T-cell (primary cell): ENCODE measurements at places on chromosomes 3 and 15.

- peak; percentile 83 for DNase-seq
These were observed 15.3 kb upstream of the ADIPOQ start for GRCh38 chr3:186826976-186827857.

GRCh38 chr3:98798820-98799219, 35.7 kb downstream of the ST3GAL6 start:
- DNase-seq: no peak

DNA sequence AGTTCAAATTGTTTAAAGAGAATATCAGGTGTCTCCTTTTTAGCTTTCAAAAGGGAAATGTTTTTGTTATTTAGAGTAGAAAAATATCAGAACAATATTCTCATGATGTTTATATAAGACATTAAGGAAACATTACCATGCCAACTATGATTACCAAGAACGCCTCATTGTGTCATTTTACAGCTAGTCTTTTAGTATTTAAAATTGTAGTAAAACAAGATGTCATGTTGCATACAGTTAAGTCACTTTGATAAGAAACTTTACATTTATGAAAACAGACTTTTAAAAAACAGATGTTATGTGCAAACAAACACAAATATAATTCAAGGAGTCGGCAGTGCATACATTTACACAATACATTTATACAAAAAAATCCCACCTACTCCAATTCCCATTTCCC, 4.4 kb downstream of the PLSCR4 start:
- DNase-seq: no peak

GRCh38 chr3:122515020-122515468, 305 bp upstream of the KPNA1 start:
- no peak for DNase-seq

DNA sequence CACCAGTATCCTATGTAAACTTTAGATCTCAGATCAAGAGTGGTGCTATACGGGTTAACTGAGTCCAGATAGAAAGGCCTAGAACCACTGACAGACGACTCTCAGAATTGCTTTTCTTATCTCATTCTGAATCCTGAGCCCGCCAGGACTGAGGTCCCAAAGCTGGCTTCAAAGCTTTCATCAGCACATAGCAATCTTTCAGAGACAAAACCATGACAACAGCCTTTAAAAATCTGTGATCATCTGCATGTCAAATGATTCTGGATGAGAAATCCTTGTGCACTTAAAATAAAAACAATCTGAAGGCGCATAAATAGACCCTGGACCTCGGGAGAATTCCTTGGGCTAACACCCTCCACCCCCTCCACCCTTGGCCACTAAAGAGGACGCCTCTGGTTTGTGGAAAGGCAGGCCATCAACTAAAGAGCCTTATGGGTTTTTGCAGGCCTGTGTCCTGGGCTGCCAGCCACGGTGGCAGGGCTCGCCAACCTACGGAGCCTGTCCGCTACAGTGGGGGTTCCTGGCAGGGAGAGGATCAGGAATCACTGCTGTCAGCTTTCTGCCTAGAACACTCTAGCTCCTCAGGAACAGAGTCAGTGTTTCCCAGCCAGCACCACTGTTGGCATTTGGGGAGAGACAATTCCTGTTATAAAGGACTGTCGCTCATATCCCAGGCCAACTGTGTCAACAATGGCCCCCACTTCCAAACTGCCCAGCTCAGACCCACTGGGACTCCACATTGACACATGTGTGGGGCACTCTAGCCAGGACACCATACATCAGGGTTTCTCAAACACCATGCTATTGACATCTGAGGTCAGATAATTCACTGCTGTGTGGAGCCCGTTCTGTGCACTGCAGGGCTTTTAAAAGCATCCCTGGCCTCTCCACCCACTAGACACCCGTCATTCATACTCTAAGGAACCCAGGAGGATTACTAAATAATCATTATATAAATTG, 20.2 kb downstream of the TLE3 start:
- DNase-seq: no peak

DNA sequence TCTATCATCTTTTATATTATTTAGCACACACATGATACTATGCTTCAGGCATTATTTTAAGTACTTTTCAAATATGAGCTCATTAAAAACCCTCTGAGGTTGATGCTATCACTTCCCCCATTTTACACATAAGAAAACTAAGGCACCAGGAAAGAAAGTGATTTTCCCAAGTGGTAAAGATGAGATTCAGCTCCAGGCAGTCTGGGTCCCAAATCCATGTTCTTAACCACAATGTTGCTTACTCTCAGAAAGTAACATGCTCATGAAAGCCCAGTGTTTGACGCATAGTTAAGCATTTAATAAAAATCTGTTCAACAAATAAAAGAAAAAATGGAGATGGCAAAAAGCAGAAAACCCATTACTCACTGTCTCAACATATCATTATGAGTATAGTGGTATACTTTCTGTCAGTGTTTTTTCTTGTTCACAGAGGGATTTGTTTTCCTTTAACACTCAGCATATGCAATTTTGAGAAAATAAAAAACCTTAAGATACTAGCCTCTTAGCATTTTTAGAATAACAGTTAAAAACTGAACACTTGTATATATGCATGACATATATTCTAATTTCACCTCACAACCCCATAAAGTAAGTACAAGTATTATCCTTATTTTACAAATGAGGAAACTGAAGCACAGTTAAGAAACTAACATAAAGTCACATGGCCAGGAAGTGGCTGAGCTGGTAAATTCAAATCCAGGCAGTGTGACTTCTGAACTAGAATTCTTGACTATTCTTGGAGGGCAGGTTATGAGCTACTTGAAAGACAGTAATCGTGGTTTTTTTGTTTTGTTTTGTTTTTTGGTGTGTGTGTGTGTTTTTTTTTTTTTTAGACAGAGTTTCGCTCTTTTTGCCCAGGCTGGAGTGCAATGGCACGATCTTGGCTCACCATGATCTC, 10.4 kb downstream of the PEAK1 start:
- peak; percentile 26 for DNase-seq

GRCh38 chr3:123036352-123037014, 8.9 kb upstream of the SEMA5B start:
- no peak for DNase-seq

DNA sequence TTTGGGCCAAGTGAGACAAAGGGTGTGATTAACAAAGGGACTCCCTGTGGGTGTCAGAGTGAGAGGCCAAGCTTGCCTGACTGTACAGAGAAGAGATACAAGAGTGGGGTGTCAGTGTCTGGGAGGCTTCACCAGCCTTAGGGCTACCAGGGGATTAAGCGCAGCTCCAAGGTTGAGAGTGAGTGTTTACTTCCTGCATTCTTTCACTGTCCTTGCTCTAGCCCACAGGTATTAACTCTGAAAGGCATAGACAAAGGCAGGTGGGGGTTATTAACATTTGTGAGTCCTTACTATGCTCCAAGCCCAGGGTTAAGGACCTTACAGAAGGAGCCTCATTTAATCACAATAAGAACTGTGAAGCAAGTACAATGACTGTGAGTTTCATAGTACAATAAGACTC, 107.6 kb downstream of the IL20RB start:
- DNase-seq: no peak

GRCh38 chr3:181613813-181614212, 97.9 kb upstream of the SOX2 start:
- no peak for DNase-seq

DNA sequence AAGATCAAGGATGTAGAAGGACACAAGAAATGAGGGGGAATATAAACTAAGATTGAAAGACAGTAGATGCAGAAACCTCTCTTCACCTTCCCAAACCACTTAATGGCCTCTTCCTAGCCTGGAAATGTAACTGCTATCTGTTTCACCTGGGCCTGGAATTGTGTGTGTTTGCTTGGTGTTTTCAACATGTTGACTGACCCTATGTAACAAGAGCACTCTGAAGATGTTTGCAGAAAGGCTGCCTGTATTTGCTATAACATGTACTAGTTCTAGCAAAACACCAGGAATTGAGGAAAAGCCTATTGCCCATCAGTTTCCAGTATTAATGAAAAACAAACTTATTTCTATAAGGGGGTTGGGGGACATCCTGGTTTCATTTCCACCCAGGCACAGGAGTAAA, 248.3 kb downstream of the WDR72 start:
- DNase-seq: no peak

GRCh38 chr3:184683900-184684560, 27.8 kb downstream of the MAGEF1 start:
- no peak for DNase-seq

GRCh38 chr3:140053794-140054193, 118.8 kb downstream of the CLSTN2 start:
- DNase-seq: no peak

DNA sequence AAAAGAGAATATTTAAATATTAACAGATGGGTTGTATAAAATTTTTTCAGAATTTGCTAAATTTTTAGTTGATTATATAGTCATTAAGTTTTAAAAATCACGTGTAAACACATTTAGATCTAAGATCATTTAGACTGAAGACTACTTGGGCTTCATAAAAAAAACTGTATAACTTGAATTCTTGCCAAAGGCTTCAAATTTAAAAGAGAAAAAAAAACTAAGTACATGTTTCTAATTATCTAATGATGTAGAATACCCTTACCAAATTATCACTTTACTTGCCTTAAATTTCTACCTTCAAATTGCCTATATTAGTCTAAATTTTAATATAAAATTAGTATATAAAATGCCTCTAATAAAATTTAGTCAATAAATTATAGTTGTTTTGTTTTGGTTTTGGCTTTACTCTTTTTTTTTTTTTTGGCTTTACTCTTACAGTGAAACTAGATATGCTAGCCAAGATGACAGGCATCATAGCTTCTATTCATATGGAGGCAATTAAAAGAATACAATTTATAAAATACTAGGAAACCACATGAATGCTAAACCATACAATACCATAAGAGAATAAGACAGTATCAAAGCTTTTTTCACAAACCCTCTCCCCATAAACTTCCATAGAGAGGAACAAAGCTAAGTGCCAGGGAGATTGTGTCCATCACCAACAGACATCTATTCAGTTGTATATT, 183.1 kb upstream of the KCNMB2 start:
- no peak for DNase-seq

DNA sequence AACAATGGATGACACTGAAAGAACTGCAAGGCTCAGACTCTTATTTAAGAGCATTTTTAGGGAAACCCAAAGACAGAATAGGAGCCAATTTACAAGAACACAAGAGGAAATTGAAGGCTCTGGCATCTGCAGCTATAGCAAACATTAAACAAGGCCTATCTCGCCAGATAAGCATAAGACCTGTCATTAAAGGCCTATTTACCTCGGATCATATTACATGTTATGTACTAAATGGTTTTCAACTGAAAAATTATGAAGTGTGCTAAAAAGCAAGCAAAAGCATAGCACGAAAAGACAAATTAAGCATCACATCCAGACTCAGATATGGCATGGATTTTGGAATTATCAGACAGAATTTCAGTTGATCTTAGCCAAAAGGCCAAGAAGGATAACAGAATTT, 617.1 kb downstream of the SQOR start:
- DNase-seq: no peak

DNA sequence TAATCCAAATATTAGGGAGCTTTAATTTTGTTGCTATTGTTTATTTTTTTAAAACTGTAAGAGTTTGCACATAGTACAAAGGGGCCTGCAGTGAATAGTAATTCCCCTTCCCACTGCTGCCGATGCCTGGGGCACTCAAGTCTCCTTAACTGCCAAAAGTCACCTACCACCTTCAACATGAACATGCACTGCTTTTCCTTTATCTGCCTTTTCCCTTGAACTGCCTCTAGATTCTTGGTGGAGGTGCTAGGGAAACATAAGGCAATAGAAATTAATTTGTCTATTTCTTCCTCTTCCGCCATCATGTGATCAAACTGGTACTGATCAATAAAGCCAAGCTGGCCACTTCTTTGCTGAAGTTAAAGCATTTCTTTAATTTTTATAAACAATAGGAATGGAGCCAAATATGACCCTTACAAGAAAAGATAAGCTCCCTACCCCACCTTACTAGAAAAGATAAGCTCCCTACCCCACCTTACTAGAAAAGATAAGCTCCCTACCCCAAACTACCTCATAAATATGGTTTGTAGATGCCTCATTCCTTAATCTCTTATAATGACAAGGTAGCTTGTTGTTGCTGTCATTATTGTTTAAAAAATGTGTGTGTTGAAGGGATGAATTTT, 17.4 kb upstream of the ACAP2 start:
- DNase-seq: no peak

- DNase-seq: no peak
These were observed 21.2 kb downstream of the ZNF710 start for GRCh38 chr15:90022345-90022744.

DNA sequence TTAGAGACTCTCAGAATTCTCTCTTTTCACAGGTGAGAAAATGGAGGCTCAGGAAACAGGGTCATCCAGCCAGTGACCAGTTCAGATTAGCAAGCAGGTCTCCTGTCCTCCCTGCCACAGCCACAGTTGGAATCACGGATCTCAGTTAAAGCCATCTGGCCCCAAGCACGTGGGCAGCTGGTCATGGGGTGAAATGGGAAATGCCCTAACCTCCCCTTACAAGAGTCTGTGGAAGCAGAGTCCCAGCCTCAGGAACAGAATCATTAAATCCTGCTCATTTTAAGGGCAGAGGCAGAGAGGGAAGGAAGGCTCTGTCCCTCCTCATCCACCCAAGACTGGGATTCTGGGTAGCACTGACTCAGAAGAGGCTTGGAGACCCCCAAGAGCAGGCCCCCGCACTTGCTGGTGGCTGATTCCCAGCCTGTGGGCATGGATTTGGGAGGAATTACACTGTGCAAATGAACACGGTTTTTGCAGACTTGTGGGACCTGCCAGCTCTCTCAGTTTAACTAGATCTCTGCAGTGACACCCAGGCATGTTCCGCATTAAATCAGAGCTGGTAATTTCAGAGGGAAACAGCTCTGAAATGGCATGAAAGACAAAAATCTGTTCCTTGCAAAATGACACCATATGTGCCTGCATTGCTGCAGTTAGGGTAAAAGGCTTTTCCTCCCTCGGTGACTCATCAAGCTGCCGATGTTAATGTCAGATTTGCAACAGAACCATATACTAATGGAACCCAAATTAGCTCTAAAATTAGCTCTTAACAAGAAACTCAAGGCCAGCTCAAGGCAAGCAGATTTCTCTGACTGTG, 89.0 kb downstream of the BDH1 start:
- DNase-seq: no peak

GRCh38 chr3:11260460-11260859, 11.7 kb upstream of the ATG7 start:
- DNase-seq: no peak

- DNase-seq: peak; percentile 14
These were observed at the start of gene SV2B for GRCh38 chr15:91099995-91100813. Gene SV2B, plus strand, starts transcription at chr15:91100257. Its CDS starts 126,007 bp downstream, at chr15:91226264.
